ENCODE measurements at places on chromosomes 11 and 22.

DNA sequence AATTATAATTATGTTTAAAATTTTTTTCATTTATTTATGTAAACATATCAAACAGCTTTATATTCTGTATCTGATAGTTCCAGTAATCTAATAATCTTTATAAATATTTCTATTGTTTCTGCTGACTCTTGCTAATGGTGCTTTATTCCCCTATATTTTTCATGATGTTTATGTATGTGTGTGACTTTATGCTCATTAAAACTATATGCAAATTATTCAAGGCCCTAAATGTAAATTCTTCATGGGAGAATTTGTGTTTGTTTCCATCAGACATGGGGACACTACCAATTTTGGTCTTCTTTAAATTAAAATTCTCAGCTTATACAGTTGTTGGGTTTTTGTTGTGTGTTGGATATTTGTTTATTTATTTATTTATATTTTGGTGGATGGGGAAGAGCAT, 13.7 kb upstream of the ALKBH3 start:
- DNase-seq = no peak

DNA sequence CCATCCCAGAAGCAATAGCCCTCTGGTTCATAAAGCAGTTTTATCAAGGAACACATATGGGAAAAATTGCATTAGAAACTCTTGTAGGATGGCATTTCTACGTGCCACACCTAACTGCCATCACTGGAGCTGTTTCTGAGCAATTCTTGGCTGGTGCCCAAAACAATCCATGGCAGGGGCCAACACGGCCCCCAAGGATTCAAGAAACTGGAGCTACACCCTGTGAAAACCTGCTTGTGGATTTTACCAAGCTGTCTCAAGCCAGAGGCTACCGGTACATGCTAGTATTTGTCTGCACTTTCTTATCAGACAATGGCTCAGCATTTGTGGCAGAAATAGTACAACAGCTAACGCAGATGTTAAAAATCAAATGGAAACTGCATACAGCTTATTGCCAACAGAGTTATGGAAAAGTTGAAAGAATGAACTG, 42.4 kb upstream of the GLYAT start:
- no peak for DNase-seq

GRCh38 chr11:1217151-1217550, 5.7 kb upstream of the MUC5B start:
- DNase-seq = no peak

DNA sequence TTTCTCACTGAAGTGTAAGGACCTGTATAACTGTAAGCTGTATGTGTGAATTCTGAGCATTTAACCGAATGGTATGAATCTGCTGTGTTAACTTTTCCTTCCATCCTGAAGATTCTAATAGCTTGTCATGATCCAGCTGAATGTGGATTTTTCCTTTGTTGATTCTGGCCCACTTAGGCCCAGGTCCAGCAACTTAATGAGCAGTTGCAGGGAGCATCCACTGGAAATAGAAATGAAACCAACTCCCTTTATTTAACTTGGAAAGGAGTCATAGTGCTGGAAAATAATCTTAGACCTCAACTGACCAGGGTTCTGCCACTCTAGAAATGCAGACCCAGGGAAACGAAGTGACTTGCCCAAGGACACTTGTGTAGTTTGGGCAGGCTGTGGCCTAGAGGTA, 142.3 kb upstream of the MTNR1B start:
- no peak for DNase-seq

GRCh38 chr11:10857459-10857708, 469 bp downstream of the ZBED5 start:
- DNase-seq = no peak

DNA sequence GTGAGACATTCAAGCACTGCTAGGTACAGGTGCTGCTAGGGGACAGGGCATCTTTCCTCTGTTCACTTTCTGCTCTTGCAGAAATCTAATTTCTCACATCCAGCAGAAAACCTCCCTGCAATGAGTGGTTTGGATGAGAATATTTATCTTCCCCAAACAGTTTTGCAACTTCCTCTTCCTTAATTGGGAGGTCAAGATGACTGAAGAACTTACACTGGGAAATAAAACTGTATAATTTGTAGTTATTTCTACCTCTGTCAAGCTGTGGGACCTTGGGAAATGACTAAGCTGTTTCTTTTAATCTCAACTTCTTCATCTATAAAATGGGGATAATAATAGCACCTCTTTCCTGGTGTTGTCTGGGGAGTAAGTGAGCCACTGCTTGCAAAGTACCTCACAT, 69.8 kb downstream of the PRR5L start:
- DNase-seq = no peak

DNA sequence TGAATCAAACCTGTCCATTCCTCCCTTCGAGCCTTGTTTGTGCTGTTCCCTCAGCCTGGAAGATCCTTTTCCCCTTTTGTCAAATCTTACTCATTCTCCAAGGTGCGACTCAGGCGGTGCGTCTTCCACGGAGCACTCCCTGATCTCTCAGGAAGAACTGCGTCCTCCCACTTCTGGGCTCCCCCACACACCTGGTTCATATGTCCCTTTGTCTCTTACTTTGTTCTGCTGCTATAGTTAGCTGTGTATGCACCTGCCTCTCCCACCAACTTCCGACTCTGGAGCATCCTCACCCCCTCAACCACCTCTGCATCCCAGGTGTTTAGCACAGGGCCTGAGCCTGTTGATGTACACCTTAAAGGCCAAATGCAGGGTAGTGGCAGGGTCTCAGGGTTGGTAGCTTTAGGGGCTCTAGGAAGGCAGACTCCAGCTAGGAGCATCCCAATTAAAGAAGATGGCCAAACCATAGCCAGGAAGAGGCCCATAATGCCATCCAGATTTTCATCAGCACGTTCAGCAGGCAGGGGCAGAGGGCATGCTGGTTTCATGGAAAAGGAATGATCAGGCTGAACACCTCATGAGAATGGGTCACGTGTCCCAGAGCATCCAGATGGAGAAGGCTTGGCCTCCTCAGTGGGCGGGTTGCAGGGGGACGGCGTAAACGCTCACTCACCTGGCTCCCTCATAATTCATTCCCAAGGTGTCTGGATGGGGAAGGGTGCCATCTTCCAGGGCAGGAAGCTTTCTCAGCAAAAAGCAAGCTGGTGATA, 20.1 kb downstream of the PTPN5 start:
- no peak for DNase-seq

- no peak for DNase-seq
Measured at GRCh38 chr22:45969414-45969799, 7.6 kb downstream of the WNT7B start.

DNA sequence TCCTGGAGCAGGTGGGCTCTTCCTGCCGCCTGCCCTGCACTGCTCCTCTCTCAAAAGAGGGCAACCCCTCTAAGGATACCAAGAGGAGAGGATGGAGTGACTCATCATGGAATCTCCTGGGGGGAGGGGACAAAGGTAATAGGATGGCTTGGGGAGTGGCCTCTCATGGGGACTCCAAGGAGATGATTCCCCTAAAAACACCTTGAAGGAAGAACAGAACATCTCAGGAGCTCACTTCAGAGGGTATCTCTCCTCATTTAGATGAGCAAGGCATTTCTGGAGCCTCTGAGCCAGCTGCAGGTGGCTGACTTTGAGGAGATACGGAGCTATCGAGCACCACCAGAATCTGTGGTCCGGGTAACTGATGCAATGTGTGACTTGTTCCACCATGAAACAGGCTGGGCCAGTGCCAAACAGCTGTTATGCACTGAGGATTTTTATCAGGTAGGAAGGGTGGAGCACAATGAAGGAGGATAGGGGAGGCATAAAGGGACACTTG, 40.2 kb downstream of the RRP8 start:
- no peak for DNase-seq

- no peak for DNase-seq
Measured at GRCh38 chr22:22182218-22182989, 62.2 kb upstream of the VPREB1 start.

GRCh38 chr22:30305906-30306626, 16.8 kb upstream of the CASTOR1 start:
- DNase-seq = peak; percentile 42

DNA sequence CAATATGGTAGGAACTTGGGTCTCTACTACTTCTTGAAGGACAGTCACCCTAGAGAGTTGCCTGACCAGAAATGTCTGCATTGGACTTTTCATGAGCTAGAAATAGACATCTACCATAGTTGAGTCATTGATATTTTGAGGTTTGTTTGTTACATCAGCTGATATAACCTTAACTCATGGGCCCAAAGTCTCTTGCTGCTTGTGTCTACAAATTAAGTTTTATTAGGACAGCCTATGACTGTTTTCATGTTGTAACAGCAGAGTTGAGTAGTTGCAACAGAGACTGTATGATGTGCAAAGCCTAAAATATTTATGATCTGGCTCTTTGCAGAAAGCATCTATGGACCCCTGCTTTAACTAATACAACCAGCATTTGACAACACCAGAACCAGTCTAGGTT, 155.3 kb downstream of the MIAT start:
- no peak for DNase-seq

GRCh38 chr22:49396817-49397216, 430.9 kb downstream of the BRD1 start:
- DNase-seq = no peak

DNA sequence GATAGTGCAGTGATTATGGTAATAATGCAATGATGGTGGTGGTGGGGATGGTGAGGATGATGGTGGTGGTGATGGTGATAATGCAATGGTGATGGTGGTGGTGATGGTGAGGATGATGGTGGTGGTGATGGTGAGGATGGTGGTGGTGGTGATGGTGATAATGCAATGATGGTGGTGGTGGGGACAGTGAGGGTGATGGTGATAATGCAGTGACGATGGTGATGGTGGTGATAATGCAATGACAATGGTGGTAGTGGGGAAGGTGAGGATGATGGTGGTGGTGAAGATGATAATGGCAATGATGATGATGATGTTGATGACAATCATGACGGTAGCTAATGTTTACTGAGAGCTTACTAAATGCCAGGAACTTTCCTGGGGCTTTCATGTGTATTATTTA, 79.6 kb upstream of the MYOD1 start:
- no peak for DNase-seq

DNA sequence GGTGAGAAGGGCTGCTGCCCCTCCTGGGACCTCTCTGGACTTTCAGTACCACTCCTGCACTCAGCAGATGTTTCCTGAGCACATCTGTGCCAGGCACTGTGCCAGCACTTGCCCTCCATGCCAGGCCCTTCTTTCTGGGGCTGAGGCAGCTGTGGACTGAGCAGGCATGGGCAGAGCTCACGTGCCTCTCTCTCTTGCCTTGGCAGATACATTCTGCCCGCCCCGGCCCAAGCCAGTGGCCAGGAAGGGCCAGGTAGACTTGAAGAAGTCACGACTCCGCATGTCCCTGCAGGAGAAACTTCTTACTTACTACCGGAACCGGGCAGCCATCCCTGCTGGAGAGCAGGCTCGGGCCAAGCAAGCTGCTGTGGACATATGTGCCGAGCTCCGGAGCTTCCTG, 8.3 kb upstream of the ATF4 start:
- no peak for DNase-seq

DNA sequence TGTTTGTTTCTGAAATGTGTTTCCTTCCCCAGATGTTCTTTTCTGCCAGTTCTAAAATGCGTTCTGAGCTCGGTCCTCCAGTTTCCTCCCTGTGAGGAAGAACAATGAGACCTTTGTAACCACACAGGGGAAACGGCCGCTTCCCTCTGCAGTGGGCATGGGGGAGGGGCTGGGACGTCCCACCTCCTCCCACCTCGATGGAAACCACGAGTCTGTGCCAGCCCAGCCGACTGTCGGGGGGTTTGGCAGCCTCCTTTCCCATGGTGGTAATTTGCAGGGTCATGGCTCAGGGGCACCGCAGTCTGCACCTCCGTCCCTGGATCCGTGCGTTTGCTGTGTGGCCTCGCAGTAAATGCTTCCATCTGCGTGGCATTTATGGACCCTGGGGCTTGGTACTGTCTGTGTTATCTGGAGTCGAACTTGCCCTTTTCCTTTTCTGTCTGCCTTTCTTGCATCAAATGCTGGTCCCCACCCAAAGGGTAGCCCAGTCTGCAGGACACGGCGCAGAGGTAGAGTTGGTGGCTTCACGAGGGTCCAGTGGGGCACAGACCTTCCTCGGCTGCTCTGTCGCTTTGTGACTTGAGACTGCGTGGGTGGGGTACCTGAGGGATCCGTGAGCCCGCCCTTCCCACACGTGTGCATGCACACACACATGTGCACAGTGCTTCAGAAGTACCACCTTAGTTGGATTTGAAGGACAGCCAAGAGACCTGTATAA, 16.1 kb downstream of the LRP5 start:
- peak; percentile 68 for DNase-seq

DNA sequence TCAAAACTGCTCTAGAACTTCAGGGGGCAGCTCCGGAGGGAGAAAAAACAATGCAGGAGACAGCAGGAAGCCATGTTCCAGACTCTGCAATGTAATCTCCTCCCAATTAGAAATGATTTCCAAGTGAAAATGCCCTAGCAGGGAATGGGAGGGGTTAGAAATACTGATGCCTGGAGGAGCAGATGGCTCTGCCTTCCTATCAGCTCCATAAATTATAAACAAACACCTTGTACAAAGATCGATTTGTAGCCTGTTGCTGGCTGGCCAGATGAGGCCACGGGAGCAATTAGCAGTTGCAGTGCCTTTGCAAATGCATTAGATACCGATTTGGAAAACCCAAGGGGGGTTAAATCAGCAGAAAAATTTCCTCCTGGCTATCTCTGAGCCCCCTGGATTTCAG, 46.6 kb upstream of the CHRM4 start:
- DNase-seq = no peak

- no peak for DNase-seq
Measured at GRCh38 chr11:103942646-103943045, 93.8 kb upstream of the DDI1 start.

GRCh38 chr22:30931541-30932300, 36.9 kb downstream of the MORC2 start:
- DNase-seq = no peak

DNA sequence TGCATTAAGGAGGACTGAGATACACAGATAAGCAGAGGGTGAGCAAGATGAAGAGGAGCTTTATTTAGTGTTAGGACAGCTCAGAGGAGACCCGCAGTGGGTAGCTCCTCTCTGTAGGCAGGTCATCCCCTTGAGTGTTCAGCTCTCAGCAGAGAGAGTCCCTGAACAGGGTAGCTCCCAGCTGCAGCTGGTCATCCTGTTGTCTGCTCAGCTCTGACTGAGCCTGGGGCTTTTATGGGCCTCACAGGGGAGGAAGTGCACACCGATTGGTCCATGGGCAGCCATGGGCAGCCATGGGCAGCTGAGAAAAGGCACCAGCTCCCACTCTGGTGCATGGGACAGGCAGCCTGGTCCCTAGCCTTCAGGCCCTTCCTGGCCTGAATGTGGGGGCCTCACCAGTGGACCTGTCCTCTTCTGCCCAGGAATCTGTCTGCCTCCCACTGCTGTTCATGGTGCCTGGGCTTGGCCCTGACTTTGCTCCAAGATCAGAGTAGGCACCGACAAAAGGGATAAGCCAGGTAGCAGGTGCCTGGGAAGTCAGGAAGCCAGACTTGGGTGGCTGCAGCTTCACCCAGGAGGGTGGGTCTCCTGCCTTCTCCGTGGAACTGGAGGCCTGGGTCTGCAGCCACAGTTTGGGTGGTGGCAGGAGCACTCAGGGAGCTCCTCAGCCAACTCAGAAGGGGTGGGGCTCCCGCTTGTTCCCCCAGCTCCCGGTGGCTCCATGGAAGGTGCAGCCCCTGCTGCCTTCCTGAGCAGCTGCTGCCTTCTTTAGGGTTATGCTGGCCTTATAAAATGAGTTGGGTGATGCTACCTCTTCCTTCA, 54.7 kb downstream of the MYEOV start:
- no peak for DNase-seq

- DNase-seq = no peak
Measured at GRCh38 chr22:29073618-29074275, 912 bp downstream of the KREMEN1 start.

- DNase-seq = no peak
Measured at GRCh38 chr11:134676516-134677287, 264.7 kb upstream of the B3GAT1 start.

- no peak for DNase-seq
Measured at GRCh38 chr11:121249039-121249663, 43.4 kb upstream of the SC5D start.
